ENCODE measurements at places on chromosomes 11 and 22.

DNA sequence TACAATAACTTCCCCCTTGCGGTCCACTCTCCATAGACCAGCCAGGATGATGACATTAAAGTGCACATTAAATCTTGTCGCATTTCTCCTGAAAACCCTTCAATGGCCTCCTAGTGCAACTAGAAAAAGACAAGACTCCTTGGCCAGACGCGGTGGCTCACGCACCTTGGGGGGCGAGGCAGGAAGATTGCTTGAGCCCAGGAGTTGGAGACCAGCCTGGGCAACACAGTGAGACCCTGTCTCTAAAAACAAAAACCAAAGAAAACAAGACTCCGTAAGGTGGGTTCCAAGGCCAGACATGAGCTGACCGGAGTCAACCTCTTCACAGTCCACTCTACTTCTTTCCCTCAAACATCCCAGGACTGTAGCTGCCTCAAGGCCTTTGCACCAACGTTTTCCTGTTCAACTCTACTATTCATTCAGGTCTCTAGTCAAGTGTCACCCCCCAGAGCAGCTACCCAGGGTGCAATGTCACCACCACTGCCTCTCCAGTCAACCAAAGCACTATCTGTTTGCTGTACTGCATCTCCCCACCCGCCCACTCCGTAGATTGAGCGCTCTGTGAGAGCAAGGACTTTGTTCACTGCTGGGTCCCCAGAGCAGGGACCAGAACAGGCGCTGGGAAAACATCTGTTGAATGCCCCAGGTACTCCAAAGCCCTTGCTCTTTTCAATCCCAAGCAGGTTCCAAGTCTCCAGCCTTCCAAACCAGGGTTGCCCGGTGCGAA lies 739 bp downstream of the ZMAT5 start:
- no peak for DNase-seq

DNA sequence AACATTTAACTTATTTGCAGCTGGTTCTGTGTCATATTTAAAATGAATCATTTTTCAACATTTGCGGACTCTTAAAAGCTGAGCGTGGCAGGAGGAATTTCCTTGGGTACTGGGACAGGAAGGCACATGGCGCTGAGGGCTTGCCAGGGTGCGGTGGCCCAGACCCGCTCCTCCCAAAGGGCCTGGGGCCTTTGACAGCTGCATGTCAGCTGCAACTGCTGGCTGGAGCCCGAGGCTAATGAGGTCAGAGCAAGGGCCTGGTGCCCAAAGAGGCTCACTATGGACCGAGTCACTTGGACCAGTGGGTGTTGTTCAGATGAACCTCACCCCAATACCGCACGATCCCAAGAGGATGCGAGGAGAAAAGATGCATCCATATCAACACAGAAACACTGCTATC lies 326.9 kb downstream of the CTTN start:
- DNase-seq, result no peak

- DNase-seq, result no peak
These were observed 44.2 kb downstream of the SNX19 start for GRCh38 chr11:130872102-130872501.

DNA sequence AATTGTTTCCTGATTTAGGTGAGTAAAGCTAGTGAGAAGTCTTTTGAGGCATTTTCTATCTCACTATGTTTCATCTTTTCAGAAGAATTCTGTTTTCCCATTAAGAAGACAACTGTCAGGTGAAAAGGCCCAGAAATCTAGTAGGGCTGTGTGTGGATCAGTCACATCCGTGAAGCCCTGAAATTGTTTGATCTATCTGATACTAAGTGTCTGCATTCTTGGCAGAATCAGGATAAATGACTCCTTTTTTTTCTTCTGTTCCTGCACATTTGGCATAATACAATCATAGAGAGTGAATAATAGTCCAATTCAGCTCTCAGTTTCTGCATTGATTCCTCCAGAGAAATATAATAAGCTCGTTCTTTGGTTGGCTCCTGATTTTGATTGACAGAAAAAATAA lies 208.3 kb downstream of the NAV2 start:
- DNase-seq, result no peak

- no peak for DNase-seq
These were observed 225.0 kb downstream of the AASDHPPT start for GRCh38 chr11:106302416-106302815.

DNA sequence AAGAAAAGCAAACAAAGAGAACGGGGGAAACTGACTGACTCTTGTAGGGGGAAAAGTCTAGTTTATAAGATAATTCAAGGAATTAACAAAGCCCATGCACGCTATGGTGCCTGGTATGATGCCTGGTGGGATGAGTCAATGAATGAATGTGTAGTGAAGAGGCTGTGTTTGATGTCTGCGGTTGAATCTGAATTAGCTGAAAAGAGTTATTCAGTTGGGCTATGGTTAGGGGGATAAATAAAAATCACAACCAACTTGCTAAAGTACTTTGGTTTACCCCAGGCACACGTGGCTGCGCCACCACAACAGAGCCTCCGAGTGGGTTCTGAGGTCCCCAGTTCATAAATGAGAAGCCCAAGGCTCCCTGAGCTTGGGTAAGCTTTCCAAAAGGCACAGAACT lies 369.3 kb upstream of the SYN3 start:
- DNase-seq, result peak; percentile 34

- DNase-seq, result peak; percentile 83
These were observed 63.5 kb upstream of the CSNK2A3 start for GRCh38 chr11:11416502-11416901.

DNA sequence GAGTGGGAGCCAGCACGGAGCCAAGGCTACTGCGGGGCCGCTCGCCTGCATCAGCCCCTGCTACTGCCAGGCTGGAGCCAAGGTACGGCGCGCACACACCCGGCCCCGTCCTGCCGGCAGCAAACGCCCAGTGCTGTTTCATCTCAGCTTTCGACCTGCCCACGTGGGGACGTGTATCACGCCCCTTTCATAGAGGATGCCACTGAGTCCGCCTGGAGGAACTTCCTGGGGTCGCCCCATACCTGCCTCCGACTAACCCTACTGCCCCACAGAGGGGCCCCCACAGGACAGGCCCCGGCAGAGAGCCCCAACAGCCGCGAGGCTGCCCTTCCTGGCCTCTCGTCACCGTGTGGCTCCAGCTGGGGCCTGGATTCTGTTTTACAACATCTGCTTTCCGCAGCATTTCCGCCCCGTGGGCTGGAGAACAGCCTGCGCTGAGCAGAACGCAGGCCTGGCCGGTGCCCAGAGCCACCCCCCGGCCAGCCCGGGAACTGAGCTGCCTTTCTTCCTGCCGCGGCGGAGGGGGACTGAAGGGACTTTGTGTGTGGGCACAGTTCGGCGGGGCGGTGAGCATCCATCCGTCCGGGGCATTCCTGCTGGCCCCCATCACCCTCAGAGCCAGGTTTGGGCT lies 22.9 kb upstream of the ARHGAP8 start:
- DNase-seq, result peak; percentile 62

GRCh38 chr22:40463017-40463631 lies 92.7 kb downstream of the SGSM3 start:
- DNase-seq, result no peak

GRCh38 chr11:50075856-50076255 lies 43.2 kb downstream of the OR4C45 start:
- DNase-seq, result no peak
